ENCODE measurements at places on chromosomes 11 and 22. TPM values are rescaled to one million over a fixed set of nuclear protein-coding genes. Genes with fewer than 3 reads are reported as not detected.

GRCh38 chr11:57556041-57556440 is 11.4 kb downstream of the UBE2L6 start:
- no peaks in the 10 kb centered on the region for H3K36me3 ChIP-seq
- no peak overlapping the region for H3K27ac ChIP-seq
- H3K27me3 ChIP-seq, result no peaks in the 10 kb centered on the region

GRCh38 chr11:102487214-102487613 is 34.6 kb upstream of the TMEM123 start:
- no peaks in the 10 kb centered on the region for H3K36me3 ChIP-seq
- no peaks in the 10 kb centered on the region for H3K27me3 ChIP-seq
- no peak for DNase-seq

OR2AT4 gene
- total RNA-seq, result not detected

DNA sequence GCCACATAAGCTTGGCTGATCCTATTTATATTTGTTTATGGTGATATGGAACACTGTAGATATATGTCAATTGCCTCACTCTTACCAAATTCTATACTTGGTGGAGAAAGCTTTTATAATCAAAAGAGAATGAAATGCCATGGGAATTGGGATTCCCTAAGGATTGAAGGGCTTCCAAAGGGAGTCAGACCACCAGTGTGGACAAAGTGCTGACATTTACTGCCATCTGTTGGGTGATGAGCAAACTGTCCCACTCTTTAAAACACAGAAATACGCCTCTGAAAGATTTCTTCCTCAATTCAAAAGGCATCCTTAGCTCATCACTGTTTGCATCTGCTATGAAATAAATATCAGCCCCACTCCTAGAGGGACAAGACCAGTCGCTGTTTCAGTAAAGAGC is 7.1 kb downstream of the SLC1A2 start:
- DNase-seq, result no peak
- no peak overlapping the region for H3K27ac ChIP-seq
- peaks cover 10% of the 10 kb centered on the region for H3K27me3 ChIP-seq
- H3K4me1 ChIP-seq, result no peaks in the 10 kb centered on the region

DNA sequence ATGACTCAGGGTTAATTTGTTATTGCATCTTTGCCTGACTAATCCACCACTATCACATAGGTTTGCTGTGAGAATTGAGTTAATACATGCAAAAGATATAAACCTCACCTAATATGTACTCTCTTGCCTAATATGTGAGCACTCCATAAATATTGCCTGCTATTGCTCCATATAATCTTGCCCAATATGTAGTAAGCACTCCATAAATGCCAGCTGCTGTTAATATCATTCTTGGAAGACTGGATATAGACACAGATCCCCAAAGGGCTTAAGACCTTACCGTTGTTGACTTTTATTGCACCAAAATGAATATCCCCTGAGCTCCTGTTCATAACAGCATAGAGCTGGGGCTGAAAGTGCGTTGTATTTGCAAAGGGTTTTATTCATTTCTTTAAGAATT is 27.0 kb upstream of the LRRC55 start:
- peaks cover 10% of the 10 kb centered on the region for H3K27me3 ChIP-seq
- no peak for DNase-seq
- no peaks in the 10 kb centered on the region for H3K4me1 ChIP-seq
- H3K36me3 ChIP-seq, result no peaks in the 10 kb centered on the region
- H3K27ac ChIP-seq, result no peak overlapping the region

DNA sequence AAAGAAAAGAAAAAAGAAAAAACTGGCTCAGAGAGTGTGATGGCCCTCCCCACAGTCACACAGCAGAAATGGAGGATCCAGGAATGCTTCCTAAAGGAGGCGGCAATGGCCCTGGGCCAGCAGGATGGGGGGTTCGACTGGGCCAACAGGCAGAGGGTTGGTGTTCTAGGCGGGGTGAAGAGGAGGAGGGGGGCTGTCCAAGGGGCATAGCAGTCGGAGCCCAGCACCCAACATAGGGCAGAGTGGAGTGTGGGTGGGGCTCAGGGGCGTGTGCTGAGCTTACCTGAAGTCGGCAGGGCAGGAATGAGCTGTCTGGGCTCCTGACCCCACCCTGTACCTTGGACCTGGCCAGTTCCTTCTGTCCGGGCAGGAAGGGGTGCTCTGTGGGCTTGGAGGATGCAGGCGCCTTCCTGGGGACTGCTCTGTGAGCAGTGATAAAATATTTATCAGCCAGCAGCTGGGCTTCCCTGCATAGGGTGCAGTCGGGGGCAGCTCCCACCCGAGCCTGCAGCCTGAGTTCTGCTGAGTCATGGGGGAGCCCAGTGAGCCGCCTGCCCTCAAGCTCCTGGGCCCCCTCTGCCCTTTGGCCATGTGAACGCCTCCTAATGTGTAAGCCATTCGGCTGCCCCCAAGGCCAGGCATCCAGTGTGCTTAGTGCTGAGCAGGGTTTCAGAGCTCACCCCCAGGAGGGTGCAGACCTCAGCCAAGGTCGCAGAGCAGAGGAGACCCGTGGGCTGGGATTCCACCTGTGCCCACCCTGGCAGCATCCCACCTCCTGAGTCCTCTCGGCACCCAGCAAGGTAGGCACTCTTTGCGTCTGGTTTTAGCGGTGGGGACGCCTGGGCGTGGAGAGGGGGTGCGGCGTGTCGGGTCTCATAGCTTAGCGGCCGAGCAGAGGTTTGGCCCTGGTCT is 25.3 kb upstream of the PRR5 start:
- no peaks in the 10 kb centered on the region for H3K27me3 ChIP-seq
- DNase-seq, result no peak
- no peaks in the 10 kb centered on the region for H3K36me3 ChIP-seq
- H3K4me1 ChIP-seq, result no peaks in the 10 kb centered on the region

- H3K4me3 ChIP-seq, result no peak overlapping the region
- no peaks in the 10 kb centered on the region for H3K36me3 ChIP-seq
- no peak for DNase-seq
Measured at GRCh38 chr11:44754876-44755555, 28.3 kb downstream of the TSPAN18 start.

ART1 gene
- not detected for total RNA-seq

- H3K27me3 ChIP-seq, result no peaks in the 10 kb centered on the region
- no peaks in the 10 kb centered on the region for H3K4me1 ChIP-seq
- peaks cover 58% of the 10 kb centered on the region for H3K36me3 ChIP-seq
Measured at GRCh38 chr11:14503023-14503422, 3.4 kb upstream of the COPB1 start.

RIC3 gene
- not detected for total RNA-seq

PNPLA5 gene
- not detected for total RNA-seq

RANBP1 gene
- total RNA-seq, result 962 TPM

INPPL1 gene
- 21.5 TPM for total RNA-seq

DNA sequence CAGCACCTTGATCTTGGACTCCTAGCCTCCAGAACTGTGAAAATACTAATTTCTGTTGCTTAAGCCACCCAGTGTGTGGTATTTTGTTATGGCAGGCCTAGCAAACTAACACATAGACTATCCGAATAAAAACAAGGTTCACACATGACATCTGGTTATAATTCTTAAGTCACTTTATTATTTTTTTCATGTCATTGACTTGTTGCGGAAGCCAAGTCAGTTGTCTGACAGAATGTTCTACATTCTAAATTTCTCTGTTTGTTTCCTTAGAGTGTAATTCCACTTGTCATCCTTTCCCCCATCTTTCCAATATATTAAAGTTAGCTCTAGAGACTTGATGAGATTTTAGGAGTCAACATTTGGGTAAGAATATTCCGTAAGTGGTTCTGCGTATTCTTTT is 40.6 kb downstream of the RAB30 start:
- no peaks in the 10 kb centered on the region for H3K27me3 ChIP-seq
- H3K27ac ChIP-seq, result no peak overlapping the region

GRCh38 chr11:6319704-6320410 is 444 bp downstream of the CAVIN3 start:
- no peaks in the 10 kb centered on the region for H3K27me3 ChIP-seq
- H3K27ac ChIP-seq, result peak overlapping the region; percentile 96
- peak; percentile 83 for DNase-seq
- peaks cover 16% of the 10 kb centered on the region for H3K36me3 ChIP-seq

GRCh38 chr22:36453855-36454378 is 27.5 kb downstream of the TXN2 start:
- DNase-seq, result no peak
- no peaks in the 10 kb centered on the region for H3K27me3 ChIP-seq
- H3K27ac ChIP-seq, result no peak overlapping the region
- no peak overlapping the region for H3K4me3 ChIP-seq
- H3K4me1 ChIP-seq, result peaks cover 32% of the 10 kb centered on the region
- H3K36me3 ChIP-seq, result no peaks in the 10 kb centered on the region

- H3K4me1 ChIP-seq, result no peaks in the 10 kb centered on the region
- no peak for DNase-seq
- no peaks in the 10 kb centered on the region for H3K27me3 ChIP-seq
- no peak overlapping the region for H3K4me3 ChIP-seq
- H3K27ac ChIP-seq, result no peak overlapping the region
- no peaks in the 10 kb centered on the region for H3K36me3 ChIP-seq
Measured at GRCh38 chr11:129414144-129414872, 38.7 kb downstream of the BARX2 start.

GRCh38 chr11:129853518-129854231 is 38.0 kb downstream of the TMEM45B start:
- H3K27me3 ChIP-seq, result no peaks in the 10 kb centered on the region
- no peak overlapping the region for H3K27ac ChIP-seq
- DNase-seq, result no peak
- H3K4me3 ChIP-seq, result no peak overlapping the region
- no peaks in the 10 kb centered on the region for H3K36me3 ChIP-seq

TESMIN gene
- 6.7 TPM for total RNA-seq

DNA sequence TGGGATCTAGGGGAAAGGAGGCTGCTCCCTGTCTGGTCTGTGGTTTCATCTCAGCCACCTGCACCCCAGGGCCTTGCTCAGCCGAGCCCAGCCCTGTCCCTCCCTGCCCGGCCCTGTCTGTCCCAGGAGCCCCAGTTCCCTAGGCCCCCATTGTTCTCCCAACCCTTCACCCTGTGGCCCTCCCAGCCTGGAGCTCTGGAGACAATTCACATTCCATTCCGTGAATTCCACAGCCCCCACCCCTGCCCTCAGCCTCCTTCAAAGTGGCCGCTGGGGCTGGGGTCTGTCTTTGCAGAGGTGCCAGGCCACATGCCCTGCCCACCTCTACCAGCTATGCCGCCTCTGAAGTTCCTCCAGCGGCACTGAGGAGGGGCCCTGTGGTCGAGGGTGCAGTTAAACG is 77.9 kb upstream of the WNT11 start:
- no peaks in the 10 kb centered on the region for H3K27me3 ChIP-seq
- no peak overlapping the region for H3K27ac ChIP-seq
- DNase-seq, result no peak

DNA sequence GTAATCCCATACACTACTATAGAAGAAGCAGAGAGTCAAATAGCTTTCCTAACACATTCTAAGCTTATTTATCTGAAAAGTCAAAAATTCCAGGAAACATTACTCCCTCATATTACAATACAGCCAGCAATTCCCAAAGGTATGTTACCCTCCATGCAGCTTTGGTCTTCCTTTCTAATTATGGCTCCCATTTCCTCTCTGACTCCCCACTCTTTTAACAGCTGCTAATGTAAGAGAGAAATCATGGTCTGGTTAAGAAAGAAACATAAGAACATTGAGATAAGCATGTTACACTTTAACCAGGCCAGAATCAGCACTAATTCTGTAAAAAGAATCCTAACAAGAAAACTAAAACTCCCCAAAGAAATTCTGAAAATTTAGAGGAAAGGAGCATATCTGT is 6.8 kb downstream of the PPP2R1B start:
- H3K4me3 ChIP-seq, result no peak overlapping the region
- H3K27me3 ChIP-seq, result no peaks in the 10 kb centered on the region
- H3K4me1 ChIP-seq, result peaks cover 3% of the 10 kb centered on the region
- peaks cover 53% of the 10 kb centered on the region for H3K36me3 ChIP-seq

GAS2 gene
- total RNA-seq, result 1.8 TPM

- no peak overlapping the region for H3K4me3 ChIP-seq
- peaks cover 66% of the 10 kb centered on the region for H3K4me1 ChIP-seq
- H3K36me3 ChIP-seq, result no peaks in the 10 kb centered on the region
- peak overlapping the region; percentile 31 for H3K27ac ChIP-seq
Measured at GRCh38 chr11:71342116-71342515, 89.7 kb upstream of the SHANK2 start.

P2RY6 gene
- total RNA-seq, result not detected

- no peaks in the 10 kb centered on the region for H3K36me3 ChIP-seq
- no peak overlapping the region for H3K4me3 ChIP-seq
- no peak overlapping the region for H3K27ac ChIP-seq
- DNase-seq, result no peak
- H3K27me3 ChIP-seq, result no peaks in the 10 kb centered on the region
Measured at GRCh38 chr11:9022961-9023680, 19.3 kb upstream of the NRIP3 start.

DNA sequence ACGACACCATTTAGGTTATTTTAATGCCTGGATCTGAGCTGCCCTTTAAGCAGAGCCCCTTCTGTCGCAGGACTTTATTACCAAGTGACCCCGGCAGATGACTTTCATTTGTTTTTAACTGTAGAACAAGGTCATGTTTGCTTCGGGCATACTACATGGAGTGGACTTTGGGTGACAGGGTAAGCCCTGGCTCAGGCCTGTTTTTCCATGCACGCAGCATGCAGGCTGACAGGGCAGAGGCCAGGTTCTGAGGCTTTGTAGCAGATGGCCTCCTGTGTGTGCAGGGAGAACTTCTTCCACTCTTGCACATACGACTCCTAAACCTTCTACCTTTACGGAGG is 50.5 kb downstream of the SNX19 start:
- H3K36me3 ChIP-seq, result no peaks in the 10 kb centered on the region
- DNase-seq, result no peak
- no peak overlapping the region for H3K4me3 ChIP-seq
- H3K27me3 ChIP-seq, result no peaks in the 10 kb centered on the region
- no peaks in the 10 kb centered on the region for H3K4me1 ChIP-seq

MRGPRF gene
- 27.4 TPM for total RNA-seq

DDIAS gene
- 10.3 TPM for total RNA-seq

OR2AG2 gene
- not detected for total RNA-seq

DNA sequence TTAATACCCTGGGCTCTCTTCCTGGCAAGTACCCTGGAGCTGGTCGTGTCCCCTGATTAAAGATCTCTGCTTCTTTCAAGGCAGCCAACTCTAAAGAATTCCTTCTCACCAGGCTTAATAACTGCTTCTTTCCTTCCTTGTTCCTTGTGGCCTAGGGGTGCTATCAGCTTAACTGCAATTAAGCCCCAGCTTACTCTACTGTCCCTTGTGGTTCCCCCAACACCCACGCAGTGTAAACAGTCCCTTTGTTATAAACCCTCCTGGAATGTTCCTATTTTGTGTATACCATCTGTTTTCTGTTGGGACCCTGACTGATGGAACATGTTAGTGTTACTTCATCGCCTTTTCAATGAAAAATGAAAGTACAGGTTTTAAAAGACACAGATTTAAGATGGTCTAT is 126.4 kb upstream of the KIRREL3 start:
- H3K4me1 ChIP-seq, result no peaks in the 10 kb centered on the region
- H3K4me3 ChIP-seq, result no peak overlapping the region
- no peak overlapping the region for H3K27ac ChIP-seq
- peak; percentile 44 for DNase-seq
- no peaks in the 10 kb centered on the region for H3K36me3 ChIP-seq
